NCI-H2081 (cell line): ENCODE measurements at places on chromosomes 4 and X.

- DNase-seq, result peak; percentile 23
Observed at GRCh38 chr4:51831133-51831532, 11.8 kb upstream of the DCUN1D4 start.

- peak; percentile 79 for DNase-seq
Observed at GRCh38 chr4:183407128-183407585, 37.3 kb upstream of the CDKN2AIP start.

DNA sequence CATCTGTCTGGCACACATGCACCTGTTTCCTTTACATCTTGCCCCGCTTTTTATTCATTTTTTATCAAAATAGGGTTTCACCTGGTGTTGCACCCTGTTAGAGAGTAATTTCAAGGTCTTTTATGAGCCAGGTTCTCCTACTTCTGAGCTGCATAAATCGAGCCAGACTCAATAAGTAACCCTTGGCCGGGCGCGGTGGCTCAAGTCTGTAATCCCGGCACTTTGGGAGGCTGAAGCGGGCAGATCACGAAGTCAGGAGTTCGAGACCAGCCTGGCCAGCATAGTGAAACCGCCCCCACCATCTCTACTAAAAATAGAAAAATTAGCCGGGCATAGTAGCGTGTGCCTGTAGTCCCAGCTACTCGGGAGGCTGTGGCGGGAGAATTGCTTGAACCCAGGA is 1.0 kb upstream of the PPP2R3B start:
- no peak for DNase-seq

GRCh38 chrX:867966-868647 is 237.5 kb downstream of the SHOX start:
- DNase-seq, result no peak

DNA sequence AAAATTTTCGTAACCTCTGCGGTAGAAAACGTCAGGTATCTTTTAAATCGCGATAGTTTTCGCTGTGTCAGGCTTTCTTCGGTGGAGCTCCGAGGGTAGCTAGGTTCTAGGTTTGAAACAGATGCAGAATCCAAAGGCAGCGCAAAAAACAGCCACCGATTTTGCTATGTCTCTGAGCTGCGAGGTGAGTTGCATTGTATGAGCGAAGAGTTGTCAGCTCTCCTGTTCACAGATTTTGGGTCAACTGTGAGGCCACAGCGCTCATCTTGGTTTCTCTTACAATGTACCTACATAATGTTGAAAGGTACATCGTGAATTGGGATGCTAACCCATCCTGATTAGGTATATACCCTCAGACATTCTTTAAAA is 486 bp downstream of the CLCN3 start:
- no peak for DNase-seq

- no peak for DNase-seq
Observed at GRCh38 chr4:4572821-4573220, 31.0 kb upstream of the STX18 start.

GRCh38 chr4:38188136-38188535 is 227.9 kb downstream of the PTTG2 start:
- no peak for DNase-seq

DNA sequence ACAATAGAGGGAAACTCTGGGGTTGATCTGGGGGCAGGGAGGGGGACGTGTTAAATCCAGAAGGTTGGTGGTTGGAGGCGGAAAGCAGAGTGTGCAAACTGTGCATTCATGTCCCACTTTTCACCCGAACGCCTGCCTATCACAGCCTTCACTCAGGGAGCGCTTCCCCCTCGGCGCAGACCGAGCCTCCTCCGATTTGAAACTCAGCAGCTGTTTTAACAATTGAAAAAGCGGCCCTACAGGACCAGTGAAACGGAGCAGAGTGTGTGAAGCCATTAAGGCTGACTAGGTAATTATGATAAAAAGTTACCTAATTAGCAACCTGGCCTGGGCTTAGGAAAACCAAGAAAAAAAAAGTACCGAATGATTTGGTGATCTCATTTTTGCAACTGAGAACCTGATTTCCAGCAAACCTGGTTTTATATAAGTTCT is 685 bp upstream of the NDNF start:
- DNase-seq, result no peak

DNA sequence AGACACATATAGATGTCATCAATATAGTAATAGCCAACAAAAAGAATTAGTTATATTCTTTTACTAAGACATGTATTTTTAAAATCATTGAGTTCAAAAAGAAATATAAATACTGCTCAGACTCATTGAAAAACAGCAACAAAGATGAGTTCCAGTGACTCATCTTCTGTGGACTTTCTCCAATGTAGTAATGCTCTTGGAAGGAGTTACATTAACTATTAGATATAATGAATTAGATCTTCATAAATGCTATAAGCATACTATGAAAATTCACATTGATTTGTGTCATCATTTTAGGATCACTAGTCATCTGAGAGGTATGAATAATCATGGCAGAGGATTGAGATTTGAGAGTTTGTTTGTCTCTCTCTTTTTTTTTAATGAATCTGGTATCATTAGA is 547.8 kb upstream of the PCDH7 start:
- DNase-seq, result no peak

- no peak for DNase-seq
Observed at GRCh38 chr4:188287169-188287894, 148.1 kb downstream of the TRIML1 start.

- no peak for DNase-seq
Observed at GRCh38 chr4:4695497-4695896, 153.6 kb upstream of the STX18 start.

DNA sequence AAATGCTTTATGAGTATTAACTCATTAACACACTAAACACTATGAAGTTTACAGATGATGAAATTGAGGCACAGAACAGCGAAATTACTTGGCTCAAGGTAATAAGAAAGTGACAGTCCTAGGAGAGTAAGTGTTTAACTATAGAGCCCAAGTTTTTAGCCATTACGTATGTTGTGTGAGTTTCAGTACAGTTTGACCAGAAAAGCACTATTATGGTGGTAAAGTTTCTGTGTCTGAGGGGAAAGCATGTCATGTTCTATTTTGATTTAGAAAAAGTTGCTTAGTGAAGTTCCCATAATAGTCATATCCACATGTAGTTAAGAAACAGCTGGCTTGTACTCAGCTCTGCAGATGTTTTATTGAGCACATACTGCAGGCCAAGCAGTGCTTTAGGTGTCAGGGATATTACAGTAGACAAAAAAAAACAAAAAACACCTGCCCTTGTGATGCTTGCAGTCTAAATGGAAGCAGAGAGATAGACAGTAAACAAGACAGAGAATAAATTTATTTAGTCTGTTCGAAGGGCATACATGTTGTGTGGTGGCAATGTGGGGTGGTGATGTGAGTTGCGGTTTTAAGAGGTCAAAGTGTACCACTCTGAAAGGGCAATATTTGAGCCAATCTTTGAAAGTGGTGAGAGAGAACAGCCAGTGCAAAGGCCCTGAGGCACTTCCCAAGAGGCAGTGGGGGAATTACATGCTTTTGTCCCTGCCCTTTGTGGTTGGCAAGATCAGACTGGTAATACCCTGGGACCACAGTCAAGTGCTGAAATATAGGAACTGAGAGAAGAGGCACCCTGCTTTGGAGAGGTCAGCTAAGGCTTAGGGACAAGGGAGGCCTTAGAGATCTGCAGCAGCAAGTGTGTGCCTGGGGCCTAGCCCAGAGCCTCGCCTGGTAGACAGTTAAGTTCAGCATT is 6.2 kb downstream of the TMEM131L start:
- DNase-seq, result no peak

- DNase-seq, result no peak
Observed at GRCh38 chr4:150255610-150256224, 177.5 kb downstream of the DCLK2 start.

DNA sequence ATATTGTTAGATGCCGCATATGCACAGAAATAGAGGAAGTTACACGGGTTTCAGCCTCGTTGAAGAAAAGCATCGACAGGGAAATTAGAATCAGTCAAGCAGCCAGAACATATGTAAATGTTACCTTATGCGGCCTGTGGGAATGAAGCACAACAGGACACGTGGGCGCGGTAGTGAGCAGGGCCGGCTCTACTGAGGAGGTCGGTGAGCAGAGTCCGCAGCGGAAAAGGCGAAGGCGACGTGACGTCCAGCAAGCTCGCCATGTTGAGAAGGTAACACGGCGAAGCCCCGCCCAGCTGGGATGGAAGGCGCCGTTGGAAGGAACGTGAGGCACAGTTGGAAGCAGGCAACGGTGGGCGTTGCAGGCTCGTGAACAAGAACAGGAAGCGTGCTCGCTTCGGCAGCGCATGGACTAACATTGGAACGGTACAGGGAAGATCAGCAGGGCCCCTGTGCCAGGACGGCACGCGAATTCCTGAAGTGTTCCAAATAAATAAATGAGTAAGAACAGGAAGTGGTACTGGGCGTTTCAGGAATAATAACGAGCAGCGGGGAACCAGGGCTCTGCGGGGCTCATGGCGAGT is 54.6 kb downstream of the MTNR1A start:
- no peak for DNase-seq

DNA sequence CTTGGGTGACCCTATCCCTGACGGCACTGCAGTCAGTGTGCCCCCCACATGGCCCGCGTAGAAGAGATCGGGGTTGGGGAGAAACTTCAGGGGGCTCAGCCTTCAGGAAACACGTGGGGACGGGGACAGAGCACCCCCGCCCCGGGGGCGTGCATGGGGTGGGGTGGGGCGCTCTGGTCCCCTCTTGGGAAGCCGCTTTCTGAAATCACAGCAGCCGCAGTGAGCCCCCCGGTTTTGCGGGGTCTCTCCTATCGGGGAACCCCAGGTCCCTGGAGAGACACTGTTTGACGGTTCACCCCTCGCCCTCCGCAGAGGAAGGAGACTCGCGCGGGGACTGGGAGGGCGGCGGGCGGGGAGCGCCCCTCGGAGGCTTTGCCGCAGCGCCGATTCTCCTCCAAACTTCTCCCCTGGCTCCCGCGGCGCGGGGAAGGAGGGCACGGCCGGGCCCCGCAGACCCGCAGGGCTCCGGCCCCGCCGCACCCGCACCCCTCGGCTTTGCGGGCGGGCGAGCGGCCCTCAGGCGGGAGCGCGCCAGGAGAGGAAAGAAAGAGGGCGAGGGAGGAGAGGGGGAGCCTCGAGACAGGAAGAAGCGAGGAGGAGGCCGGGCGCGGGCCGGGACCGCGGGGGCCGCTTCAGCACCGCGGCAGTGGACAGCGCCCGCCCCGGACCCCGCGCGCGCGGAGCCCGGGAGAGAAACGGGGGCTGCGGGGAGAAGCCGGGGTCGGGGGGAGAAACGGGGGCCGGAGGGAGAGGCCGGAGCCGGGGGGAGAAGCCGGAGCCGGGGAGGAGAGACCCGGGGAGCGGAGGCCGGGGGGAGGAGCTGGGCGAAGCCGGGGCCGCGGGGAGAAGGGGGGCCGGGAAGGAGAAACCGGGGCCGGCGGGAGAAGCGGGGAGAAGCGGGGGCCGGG is 612 bp downstream of the CPLX1 start:
- peak; percentile 18 for DNase-seq

GRCh38 chr4:100632163-100632562 is 114.3 kb upstream of the EMCN start:
- DNase-seq, result peak; percentile 5

DNA sequence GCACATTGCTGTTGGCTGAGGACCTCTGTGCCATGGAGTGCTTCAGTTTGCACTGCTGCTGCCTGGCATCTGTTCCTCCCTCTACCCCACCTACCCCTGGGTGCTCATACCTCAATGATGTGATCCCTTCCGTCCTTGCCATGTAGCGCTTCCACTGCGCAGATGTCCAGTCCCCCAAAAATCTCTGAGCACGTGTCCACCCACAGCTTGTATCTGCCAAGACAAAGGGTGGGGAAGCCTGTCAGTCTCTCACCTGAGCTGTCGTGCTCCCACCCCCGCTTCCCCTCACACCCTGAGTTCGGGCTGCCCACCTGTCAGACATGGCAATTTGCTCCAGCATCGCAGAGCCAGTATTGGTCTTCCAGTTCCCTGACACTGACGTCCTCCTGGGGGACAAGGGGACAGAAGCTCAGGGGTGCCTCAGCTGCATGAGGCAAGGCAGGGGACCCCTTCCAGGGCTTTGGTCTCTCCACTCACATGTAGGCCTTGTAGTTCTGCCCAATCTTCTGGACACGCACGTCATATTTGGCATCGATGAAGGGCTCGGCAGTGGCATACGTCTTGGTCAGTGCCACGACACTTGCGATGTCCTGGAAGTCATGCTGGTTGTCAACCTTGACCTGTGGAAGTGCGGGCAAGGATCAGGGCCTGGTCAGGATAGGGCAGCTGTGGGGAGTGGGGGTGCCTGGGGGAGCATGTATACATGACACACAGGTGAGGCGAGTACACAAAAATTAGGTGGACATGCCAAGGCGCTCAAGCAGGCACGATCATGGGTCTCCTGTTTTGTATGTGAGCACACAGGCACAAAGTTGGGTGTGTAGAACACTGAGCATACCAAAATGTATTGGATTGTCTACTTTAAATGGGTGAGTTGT is 6.0 kb upstream of the TIMP1 start:
- DNase-seq, result no peak

DNA sequence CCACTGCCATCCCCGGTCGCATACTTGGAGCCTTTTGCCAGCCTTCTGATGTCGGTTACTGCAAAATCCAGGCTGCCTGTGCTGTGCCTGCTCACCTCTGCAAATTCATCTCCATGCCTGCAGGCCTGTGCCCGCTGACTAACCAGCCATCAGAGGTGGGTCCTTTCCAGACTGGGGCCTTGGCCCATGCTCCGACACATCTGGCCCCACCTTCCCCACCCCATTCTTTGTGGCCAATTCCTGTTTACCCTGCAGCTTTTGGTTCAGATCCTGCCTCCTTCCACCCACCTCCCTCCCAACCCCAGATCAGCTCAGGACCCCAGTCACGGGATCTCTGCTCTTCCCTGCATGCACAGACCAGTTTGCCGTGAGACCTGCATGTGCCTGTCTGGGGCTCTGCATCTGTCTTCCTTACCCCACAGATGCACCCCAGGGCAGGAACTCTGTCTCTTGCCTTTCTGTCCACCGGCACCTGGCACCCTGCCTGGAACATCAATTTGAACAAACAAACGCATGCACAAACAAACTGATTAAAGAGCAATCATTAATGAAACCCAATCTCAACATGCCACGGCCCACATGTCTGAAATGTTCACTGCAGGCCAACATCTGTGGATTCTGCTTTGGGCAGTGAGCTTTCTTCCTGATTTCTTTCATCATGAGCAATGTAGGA is 112.8 kb upstream of the PSAPL1 start:
- DNase-seq, result no peak

DNA sequence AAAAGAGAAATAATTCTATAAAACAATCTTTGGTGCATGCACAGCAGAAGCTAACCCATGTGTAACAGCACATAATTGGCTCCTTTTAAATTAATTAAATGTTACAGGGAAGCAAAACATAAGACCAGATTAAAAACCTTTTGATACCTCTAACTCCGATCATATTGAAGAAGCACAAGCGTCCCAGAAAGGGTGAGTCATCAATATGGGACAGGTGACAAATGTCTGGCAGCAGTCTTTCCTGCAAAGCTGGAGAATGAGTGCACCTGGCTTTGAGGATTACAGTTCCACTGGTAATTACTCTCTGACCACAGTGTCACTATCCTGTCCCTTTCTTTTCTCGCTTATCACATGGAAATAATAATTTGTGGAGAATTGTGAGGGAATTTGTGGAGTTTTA is 94.6 kb downstream of the FAM9B start:
- DNase-seq, result peak; percentile 26

GRCh38 chr4:48633657-48634056 is 143.6 kb downstream of the ZAR1 start:
- no peak for DNase-seq

- no peak for DNase-seq
Observed at GRCh38 chrX:21770631-21771321, 12.9 kb upstream of the SMPX start.

GRCh38 chr4:168488869-168489274 is 8.0 kb upstream of the PALLD start:
- DNase-seq, result no peak
